Large intestine (tissue), 12 donors: ENCODE measurements at places on chromosomes 4 and X. TPM values are rescaled to one million over a fixed set of nuclear protein-coding genes. Genes with fewer than 3 reads are reported as not detected.

HSD17B13 gene
- polyA plus RNA-seq = 0.49 TPM

- DNase-seq = no peak
Observed at GRCh38 chr4:46894826-46895225, 14.2 kb downstream of the COX7B2 start.

DNA sequence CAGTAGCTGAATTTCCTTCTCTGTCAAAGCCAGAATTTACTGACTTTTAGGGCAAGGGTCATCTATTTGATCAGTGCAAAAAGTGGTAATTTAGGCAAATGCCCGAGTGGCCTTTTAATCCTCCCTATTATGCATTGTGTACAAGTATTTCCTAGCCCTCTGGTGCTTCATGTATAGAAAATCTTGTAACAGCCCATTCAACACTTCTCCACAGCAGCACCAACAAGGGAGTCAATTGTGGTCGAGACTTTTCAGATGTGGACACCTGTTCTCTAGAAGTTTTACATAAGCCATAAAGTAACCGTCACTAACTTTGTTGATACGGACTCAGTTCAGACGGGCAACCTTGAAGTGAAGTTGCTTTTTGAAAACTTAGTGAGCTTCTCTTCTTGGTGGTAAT lies 50.9 kb upstream of the FHDC1 start:
- peak; percentile 23 for DNase-seq

DNA sequence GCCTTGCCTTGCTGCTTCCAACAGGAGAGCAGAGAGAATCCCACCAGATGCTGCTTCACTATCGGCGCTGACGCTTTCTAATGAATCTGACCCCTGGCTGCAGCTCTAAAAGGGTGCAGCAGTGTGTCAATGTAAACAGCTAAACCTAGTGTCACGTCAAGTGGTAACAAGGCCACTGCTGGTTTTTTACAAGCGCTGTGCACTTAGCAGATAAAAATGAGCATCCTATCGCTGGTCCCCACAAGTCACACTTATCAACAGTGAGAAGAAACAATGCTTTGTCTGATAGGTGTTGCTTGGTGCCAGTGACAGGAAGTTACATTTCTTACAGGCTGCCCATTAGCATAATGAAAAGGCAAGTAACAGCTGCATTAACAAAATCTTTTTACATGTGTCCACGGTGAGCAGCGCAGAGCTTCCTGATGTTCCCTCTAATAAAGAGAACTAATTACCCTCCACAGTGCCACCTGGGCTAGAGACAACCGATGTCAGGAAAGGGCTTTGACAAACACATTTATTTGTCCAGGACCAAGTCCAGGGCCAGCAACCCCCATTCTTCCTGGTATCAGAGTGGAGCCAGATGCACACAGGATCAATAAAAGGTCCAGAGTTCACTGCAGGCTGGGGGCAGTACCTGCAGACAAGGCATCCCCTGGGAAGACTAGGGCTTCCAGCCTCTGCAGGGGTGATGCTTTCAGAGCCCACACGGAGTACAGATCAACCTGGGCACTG lies 176.0 kb downstream of the MGST2 start:
- DNase-seq = peak; percentile 87
